Keratinocyte (primary cell): ENCODE measurements at places on chromosomes 12 and 14.

DNA sequence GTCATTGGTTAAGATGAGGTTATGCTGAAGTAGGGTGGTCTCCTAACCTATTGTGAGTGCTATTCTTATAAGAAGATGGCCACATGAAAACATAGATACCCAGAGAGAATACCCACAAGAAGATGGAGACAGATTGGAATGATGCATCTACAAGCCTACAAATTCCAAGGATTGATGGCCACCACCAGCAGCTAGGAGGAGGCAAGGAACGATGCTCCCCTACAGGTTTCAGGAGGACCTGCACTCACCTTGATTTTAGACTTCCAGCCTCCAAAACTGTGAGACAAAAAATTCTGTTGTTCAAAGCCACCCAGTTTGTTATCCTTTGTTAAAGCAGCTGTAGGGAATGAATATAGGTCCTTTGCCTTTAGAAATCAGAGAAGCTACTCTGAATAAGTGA, 227.4 kb downstream of the NEDD1 start:
- H3K27ac ChIP-seq: no peak overlapping the region
- no peak for DNase-seq
- H3K4me1 ChIP-seq: no peaks in the 10 kb centered on the region
- no peak overlapping the region for H3K4me3 ChIP-seq

- no peak for DNase-seq
- H3K27ac ChIP-seq: no peak overlapping the region
- H3K4me1 ChIP-seq: no peaks in the 10 kb centered on the region
- peaks cover 25% of the 10 kb centered on the region for H3K27me3 ChIP-seq
Observed at GRCh38 chr12:52605542-52605941, 4.3 kb upstream of the KRT72 start.

GRCh38 chr12:124037331-124037730, 64.3 kb downstream of the ZNF664 start:
- no peak overlapping the region for H3K4me3 ChIP-seq
- DNase-seq: no peak
- no peaks in the 10 kb centered on the region for H3K27me3 ChIP-seq
- no peaks in the 10 kb centered on the region for H3K4me1 ChIP-seq

- DNase-seq: no peak
- H3K27ac ChIP-seq: no peak overlapping the region
- H3K4me1 ChIP-seq: no peaks in the 10 kb centered on the region
- H3K27me3 ChIP-seq: no peaks in the 10 kb centered on the region
- H3K4me3 ChIP-seq: no peak overlapping the region
Observed at GRCh38 chr12:115774148-115774895, 503.2 kb downstream of the MED13L start.

DNA sequence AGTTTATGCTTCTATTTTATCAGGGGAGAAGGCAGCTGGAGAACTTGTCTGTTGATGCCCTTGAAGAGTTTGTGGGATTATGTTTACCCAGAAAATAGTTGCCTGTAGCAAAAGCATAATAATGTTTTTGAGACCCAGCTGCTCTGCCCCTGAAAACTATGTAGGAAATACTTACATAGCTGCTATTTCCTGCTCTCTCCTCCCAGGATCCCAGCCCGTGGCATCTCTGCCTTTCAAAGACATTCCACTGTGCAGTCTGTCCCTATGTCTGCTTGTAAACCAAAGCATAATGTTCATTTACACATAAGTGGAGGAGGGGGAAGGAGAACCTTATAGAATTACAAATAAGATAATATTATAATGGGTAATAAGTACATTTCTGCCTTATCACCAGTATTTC, 198.7 kb downstream of the SYT1 start:
- no peaks in the 10 kb centered on the region for H3K27me3 ChIP-seq
- H3K4me1 ChIP-seq: no peaks in the 10 kb centered on the region

DNA sequence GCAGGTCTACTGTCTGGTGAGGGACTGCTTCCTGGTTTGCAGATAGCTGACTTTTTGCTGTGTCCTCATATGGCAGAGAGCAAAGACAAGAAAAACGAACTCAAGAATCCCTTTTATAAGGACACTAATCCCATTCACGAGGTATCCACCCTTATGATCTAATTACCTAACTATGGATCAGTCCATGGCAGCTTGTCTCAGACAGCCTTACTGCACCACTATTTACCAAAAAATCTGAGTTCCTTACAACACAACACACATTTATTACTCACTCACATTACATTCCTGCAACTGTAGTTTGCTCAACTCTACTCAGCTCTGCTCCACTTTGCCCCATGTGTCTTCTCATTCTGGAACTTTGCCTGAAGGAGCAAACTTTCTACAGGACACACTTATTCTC, 10.1 kb upstream of the SLC6A15 start:
- no peak for DNase-seq
- H3K4me3 ChIP-seq: no peak overlapping the region
- peaks cover 22% of the 10 kb centered on the region for H3K4me1 ChIP-seq

GRCh38 chr12:77005611-77006098, 59.7 kb downstream of the E2F7 start:
- no peaks in the 10 kb centered on the region for H3K27me3 ChIP-seq
- H3K36me3 ChIP-seq: no peaks in the 10 kb centered on the region
- DNase-seq: no peak

DNA sequence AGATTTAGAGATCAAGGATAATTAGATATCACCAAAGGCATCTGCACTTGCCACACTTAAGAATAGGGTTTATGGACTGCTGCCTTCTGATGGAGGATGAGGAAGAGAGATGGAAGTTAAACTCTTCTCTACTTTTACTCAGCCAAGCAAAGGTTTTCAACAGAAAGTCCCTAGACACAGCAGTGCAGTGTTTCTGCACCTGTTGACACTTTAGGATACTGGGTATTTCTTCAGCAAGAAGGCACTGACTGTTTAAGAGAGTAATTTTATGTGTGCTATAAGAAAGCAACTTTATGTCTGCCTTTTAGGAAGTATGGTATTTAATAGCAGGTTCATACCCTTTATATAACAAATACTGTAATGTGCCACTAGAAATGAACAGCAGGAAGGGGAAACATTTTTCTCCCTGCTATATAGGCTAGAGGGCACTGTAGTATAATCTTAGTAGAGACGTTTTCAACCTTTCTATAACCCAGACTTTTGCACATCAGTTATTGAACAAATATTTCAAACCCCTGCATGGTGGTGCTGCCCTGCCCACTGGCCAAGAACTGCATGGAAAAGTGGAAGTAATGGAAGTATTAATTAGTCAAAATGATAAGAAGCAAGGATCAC, 225.0 kb upstream of the GRIP1 start:
- no peak for DNase-seq
- H3K27ac ChIP-seq: no peak overlapping the region
- no peaks in the 10 kb centered on the region for H3K27me3 ChIP-seq
- no peak overlapping the region for H3K4me3 ChIP-seq
- no peaks in the 10 kb centered on the region for H3K36me3 ChIP-seq

GRCh38 chr12:8088574-8088973, 6.5 kb downstream of the NECAP1 start:
- DNase-seq: no peak
- H3K27ac ChIP-seq: no peak overlapping the region
- H3K27me3 ChIP-seq: no peaks in the 10 kb centered on the region
